ENCODE measurements at places on chromosomes 4 and X.

DNA sequence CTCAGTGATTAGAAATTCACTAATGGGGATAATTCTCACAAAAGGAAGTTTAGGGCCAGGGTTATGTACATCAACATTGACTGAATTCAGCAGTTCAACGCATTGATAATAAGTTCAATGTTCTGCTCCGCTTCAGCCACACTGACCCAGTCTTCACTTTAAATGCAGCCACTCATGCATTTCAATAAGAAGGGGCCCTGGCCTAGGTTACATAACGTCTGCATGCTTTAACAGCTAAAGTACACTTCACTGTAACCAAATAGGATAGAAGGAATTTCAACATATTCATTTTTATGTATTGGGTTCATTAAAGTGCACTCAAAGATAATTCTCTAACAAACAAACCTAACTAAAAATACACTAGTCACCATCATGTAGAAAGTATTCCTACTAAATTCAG lies 12.8 kb upstream of the TSPAN7 start:
- DNase-seq: no peak

DNA sequence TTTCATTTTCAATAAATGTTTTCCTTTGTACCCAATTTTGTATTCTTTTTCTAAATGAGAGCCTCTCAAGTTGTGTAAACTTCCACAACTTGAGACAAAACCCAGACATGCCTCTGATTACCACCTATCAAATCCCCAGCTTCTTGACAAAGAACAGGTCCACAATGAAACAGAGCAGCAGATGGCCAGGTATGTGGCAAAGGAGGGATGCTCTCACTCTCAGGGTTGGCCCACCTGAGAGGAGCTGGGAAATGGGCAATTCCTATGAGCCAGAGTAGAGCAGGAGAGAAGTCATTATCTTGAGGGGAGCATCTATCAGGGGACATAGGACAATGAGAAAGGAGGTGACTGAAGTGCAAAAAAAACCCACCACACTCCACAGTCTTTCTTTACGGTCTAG lies 273.5 kb upstream of the FAM241A start:
- DNase-seq: no peak

DNA sequence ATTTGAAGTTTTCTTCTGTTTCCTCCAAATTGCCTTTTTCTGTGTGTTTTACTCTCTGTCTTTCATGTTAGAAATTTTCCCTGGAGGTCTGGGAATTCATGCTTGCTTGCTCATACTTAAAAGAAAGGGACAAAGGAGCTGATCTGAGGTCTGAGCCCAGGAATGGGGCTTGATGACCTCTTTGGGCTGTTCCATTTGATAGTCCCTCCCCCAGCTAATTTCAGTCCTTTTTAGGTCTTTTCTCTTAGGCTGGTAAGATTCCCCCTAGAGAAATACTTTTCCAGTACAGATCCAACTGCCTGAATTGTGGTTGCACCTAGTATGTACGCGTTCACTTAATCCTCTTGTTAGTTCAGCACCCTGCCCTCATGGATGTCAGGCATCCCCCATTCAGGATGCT lies 5.5 kb upstream of the PIGA start:
- DNase-seq: no peak

DNA sequence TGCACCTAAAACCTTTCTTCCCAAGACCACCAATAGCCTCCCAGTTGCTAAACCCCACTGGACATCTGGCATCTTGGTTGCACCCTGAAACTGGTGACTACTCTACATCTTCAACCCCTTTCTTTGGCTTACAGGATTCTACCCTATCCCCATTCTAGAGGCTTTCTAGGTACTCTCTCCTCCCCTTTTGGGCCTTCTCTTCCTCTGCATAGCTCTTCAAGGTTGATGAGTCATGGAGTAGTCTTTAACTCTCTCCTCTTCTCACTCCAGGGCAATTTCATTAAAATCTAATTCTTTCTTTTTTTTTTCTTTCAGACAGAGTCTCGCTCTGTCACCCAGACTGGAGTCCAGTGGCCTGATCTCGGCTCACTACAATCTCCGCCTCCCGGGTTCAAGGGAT lies 16.8 kb downstream of the APOO start:
- DNase-seq: no peak

DNA sequence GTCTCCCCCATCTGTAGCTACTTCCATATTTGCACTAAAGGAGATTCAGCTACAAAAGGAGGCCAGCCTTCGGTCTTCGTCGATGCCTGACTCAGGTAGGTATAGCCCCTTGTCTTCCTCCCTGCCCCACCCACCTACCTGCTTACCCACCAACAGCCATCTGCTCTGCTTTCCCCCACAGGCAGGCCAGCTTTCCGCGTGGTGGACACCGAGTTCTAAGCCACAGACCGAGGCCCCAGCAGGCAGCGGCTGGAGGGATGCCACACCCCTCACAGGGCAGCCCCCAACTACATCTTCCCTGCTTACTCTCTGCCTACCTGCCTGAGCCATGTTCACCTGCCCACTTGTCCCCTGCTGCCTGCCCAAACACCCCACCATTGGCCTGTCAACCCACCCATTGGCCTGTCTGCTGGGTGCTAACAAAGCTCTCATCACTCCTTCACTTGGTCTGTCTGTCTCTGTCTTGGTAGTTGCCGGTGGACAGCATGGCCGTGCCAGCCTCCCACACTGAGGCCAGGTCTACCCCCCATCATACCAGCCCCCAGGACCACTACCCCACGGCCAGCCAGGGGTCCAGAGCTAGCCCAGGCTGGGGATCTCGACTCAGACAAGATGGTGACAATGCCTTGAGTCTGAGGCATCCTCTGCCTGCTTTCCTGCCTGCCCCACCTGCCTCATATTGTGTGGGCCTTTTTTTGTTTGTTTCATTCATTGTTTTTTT lies 4.1 kb upstream of the USP11 start:
- DNase-seq: no peak

- peak; percentile 40 for DNase-seq
Measured at GRCh38 chr4:79576429-79576753, 168.4 kb upstream of the GK2 start.

DNA sequence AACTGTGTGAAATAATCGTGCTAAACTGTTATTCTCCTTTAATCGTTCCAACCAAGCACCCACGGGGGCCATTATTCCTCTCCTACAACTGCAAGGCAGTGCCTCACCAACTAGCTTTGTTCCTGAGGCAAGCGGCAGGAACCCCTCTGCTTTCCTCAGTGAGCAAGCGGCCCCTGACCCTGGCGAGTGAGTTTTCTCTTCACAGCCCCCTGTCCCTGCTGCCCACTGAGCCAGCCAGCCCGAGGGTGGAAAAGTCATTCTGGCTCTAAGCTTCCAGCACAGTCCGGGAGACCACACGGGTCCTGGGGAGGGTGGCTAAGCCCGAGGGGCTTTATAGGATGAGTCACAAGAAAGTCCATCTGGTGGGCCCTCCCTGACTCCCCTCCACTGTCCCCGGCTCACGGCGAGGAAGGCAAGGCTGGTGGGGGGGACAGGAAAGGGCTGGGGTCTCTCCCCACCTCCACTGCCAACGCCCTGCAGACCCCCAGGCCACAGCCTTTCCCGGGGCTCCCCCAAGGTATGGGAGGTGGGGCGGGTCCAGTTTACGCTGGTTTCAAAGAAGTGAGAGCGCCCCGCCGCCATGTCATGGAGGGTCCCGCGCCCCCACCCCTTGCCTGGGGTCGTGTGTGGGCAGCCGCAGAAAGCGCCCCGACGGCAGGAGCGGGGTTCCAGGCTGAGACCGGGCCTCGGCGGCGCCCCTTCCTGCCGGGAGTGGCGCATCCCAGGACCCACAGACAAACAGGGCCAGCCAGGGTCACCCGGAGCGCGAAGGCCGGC lies 45.0 kb downstream of the CPLX1 start:
- DNase-seq: no peak

GRCh38 chr4:180486342-180486741 lies 1756.9 kb upstream of the TENM3 start:
- no peak for DNase-seq

DNA sequence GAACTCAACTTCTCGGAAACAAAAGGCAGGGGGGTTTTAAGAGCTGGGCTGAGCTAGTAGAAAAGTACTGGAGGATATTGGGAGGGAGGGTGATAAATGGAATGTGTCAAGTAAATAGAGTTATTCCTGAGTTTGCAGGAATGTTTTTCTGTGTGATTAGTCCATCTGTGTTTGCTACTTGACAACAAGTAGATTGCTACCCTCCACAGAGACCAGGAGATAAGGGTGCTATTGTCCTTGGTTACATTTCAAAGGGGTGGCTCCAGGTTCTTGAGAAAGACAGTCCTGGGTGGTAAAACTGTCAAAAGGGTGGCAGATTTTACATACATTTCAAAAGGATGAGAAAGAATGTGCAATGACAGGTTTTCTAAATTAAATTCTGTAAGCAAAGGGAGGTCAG lies 181.2 kb upstream of the PPP3CA start:
- DNase-seq: no peak

GRCh38 chr4:89108091-89108490 lies 3.2 kb upstream of the TIGD2 start:
- no peak for DNase-seq

DNA sequence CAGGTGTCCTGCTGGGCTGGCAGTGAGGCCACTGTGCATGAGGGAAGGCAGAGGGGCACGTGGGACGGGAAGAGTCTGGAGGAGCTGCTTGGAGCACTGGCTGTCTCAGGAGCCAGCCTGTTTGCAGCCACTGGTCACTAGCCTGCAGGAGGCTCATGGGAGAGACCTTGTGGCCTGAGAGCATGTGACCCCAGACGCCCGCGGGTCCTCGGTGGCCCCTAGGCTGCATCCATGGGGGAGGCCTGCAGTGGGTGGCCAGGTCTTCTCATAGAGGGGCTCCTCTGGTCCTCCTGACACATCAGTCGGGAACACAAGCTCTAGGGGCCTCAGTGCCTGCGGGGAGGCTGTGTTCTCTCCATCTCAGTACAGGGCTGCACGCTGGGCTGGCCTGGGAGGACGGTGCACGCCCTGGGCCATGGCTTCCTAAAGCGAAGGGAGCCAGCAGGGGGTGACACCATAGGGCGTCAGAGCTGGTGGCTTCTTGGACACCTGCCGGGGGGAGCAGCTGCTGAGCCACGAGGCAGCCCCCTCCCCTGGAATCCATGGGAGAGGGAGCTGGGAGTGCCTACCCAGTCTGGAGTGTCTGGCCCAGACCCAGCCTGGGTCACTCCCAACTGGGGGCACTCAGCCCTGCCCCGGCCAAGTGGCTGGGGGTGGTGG lies 12.3 kb downstream of the NAT8L start:
- DNase-seq: no peak

GRCh38 chr4:169791527-169792156 lies 33.9 kb upstream of the HPF1 start:
- DNase-seq: peak; percentile 58

DNA sequence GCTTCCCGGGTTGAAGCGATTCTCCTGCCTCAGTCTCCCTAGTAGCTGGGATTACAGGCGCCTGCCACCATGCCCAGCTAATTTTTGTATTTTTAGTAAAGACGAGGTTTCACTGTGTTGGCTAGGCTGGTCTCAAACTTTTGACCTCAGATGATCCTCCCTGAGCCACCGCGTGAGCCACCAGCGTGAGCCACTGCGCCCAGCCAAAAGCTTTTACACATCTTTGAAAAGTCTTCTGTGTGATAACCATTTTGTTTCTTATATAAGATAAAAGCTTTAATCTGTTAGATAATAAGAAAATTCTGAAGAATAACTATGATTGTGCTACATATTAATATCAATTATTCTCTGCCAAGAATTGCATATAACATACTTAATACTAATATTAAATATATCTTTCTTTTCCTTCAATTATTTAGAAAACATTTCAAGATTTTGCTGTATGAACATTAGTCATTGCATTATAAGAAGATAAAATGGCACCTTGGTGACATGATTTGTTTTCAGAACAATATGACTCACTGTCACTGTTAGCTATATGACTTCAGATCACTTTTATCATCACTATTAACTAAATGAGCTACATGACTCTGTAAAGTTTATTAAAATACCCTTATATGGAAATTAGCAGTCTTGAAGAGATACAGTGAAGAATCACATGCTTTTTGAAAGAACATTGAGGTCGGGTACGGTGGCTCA lies 33.4 kb downstream of the RUFY3 start:
- no peak for DNase-seq

DNA sequence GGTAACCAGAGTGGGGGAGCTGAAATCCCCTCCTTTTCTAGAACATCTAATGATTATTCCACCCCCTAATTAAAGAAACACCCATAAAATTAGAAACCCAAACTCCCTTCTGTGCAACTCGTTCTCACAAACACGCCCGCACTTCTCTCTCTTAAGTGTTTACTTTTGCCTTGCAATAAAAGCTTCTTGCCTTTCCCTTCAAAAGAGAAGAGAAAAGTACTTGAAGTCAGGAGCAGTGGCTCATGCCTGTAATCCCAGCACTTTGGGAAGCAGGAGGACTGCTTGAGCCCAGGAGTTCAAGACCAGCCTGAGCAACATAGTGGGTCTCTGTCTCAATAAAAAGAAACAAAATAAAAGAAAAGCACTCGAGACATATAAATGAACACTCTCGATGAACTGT lies 3.6 kb upstream of the GPR173 start:
- no peak for DNase-seq

GRCh38 chrX:104282166-104282725 lies 27.5 kb upstream of the ESX1 start:
- no peak for DNase-seq

- DNase-seq: no peak
Measured at GRCh38 chr4:11081006-11081405, 347.7 kb downstream of the HS3ST1 start.

- no peak for DNase-seq
Measured at GRCh38 chr4:37689353-37690095, 3.3 kb upstream of the RELL1 start.

DNA sequence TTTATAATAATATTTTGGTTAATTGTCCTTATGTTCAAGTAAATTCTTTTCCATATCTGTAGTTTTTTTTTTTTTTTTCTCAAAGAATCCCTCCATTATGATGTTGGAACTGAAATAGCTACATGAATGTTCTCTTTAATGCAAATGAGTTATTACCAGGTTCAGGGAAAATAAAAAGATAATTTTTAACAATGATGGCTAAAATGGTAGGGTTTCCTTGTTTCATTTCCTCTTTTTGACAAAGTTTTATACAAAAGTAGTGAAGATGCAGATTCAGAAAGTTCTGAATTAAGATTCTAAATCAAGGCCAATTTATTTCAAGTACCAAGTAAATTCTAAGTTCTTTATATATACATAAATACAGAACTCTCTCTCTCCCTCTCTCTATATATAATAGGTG lies 779.0 kb upstream of the INTU start:
- no peak for DNase-seq

- no peak for DNase-seq
Measured at GRCh38 chr4:170497689-170498088, 407.9 kb upstream of the AADAT start.

DNA sequence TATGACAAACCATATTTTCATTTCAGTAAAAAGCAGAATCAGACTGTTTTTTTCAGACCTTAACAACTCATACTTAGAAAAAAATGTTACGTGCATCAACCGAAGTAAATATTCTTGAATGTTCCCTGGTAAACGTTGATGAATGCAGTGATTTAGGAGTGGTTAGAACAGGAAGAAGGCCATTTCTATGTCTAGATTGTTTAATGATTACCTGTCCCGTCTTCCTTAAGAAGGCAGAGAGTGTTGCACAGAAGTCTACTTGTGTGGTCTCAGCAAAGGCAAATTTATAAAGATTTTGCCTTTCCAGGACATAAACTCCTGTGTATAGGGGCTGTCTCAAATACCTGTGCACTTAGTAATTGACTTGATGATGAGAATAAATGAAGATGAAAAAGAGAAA lies 134.5 kb downstream of the MGST2 start:
- peak; percentile 34 for DNase-seq

Data from kidney glomerular epithelial cell (primary cell).